Myocyte (in vitro differentiated cells): ENCODE measurements at places on chromosomes 5 and 9. TPM values are rescaled to one million over a fixed set of nuclear protein-coding genes. Genes with fewer than 3 reads are reported as not detected.
A peak's percentile ranks its signal among the peaks of the same experiment; 100 is the strongest.

DNA sequence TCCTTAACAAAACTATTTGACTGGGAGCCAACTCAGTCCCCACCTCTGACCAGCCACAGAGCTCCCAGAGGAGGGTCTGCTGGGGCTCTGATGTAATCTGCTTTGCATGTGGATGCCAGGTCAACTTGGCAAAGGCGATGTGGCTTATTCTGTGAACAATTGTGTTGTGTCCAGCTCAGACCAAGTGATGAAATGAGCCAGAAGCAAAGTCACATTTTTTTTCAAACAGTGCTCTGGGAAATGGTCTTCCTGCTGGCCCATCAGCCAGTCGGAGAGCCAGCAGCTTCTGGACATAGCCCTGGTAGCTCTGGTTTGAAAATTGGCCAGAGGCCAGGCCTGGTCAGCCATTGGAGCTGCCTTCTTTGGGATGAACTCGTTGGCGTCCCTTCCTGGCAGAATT lies 86.5 kb downstream of the ANGPTL2 start:
- DNase-seq = peak; percentile 31

DNA sequence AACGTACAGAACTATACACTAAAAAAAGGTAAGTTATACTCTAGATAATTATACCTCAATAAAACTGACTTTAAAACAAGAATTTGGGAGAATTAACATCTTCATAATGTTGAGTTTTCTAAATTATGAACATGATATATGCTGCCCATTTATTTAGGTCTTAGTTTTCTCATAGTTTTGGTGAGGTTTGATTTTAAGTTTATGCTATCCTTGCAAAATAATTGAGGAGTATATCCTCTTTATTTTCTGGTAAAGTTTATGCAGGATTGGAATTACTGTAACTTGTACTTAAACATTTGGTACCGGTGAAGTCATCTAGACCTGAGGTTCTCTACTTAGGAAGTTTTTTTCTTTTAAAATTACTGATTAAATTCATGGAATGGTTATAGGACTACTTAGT lies 38.9 kb upstream of the RNU6ATAC start:
- DNase-seq = no peak

The SGTB gene
- 8.7 and 24.7 TPM in 2 replicates for total RNA-seq

DNA sequence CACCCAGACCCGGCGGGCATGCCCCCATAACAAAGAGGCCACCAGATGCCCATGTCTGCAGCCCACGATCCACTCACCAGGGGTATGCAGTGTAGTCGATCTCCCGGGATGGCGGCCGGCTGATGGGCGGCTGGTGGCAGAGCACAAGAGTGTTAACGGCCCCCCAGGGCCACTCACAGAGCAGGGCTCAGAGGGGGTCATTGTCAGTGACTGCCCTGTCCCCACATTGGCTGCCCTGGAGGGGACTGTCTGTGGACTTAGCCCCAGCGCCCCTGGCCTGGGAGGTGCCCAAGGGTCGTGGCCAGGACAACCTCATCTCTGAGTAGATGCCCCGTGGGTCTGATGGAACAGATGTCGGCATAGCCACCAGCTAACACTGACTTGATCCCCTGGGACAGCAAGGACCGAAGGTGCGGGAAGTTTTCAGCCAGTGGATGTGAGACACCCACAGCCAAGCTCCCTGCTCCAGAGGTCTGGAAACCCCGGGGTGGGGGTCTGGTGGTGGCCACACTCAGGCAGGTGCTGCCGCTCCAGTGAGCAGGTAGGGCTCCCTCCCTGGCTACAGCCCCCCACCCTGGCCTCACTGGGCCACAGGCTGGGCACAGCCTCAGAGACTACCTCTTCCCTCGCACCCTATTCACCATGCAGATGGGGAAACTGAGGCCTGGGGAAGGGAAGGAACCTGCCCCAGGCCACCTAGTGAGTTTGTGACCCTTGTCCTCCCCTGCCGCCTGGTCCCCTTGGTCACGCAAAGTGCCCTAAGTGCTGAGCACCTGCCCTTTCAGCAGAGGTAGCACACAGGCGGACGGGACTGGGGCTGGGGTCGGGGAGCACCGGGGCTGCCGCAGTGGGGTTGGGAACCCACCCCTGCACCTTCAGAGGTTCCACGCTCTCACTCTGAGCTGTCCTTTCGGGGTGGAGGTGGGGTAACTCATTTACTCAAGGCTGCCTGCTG lies 38.1 kb upstream of the SARDH start:
- no peak for DNase-seq

The DMGDH gene
- 0.48 and 1.5 TPM in 2 replicates for total RNA-seq

The ITK gene
- not detected in 2 replicates for total RNA-seq

DNA sequence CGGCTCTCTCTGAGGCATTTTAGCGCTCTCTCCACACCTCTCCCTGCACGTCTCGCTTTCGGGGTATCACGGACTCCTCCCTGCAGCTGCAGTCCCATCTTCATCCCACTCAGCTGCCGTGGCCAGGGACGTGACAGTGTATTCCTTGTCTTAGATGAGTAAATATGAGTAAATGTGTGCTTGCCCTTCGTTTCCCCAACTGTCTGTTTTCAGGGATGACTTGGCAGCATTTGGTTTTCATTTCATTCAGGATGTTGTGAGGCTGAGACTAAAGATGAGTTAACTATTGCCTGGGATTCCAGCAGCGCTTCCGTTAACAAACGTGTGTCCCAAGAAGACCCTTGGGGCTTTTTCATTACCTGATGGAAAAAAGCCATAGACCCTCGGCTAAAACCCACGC lies 29.5 kb downstream of the GDNF start:
- no peak for DNase-seq
